ENCODE measurements at places on chromosomes 16 and 17.

DNA sequence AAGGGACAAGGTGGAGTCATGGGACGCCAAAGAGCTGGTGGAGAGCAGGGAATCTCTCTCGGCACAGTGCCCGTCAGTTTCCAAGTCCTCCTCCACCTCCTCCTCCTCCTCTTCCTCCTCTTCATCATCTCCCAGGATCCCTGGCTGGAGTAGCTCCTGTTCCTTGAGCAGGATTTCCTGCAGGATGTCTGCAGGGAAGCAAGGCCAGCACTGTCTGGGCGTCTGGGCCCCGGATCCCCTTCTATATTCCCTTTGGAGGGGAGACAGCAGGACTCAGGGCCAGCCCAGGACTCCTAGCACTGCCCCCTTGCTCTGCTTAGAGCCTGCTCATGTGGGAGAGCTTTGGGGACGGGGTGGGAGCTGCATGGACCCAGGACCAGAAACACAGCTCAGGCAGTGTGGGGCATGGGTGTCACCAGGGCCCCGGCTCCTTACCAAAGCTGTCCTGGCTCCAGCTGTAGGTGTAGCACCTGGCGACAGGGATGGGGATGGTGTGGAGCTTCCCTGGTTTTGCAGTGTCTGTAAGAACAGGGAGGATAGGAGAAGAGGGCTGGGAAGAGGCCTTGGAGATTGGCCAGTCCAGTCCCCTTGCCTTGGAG lies 21.3 kb upstream of the PIK3R6 start:
- no peak for DNase-seq

DNA sequence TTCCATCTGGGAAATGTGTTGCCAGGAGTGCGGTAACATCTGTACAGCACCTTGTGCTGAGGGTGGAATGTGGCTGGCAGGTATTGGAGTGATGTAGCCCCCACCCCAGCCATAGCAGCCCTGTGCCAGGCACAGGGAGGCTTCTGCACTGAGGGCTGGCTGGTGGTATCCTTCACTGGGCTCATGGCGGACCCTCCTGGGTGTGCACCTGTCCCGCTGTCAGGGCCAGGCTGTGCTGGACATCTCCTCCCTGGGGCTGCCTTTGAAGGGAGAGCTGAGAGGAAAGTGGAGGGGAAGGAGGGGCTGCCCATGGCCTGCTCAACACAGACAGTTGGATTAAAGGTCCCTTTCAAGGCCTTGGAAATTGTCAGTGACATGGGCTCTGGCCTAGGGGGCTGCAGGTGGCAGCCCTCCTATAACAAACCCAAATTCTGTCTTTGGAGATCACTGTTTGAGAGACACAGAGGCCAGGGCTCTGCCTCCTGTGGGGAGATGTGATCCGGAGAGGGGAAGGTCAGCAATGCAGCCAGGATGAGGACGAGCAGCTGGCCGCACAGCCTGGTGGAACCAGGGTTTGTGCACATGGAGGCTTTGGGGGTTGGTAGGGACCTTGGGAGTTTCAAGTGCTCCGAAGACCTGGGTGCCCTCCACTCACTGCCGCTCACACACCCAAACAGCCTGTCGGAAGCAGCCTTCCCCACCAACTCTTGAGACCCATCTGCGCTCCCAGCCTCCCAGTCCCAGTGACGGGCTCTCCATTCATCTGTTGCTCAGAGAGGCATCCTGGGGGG lies 22.8 kb downstream of the NKD1 start:
- DNase-seq, result no peak

- DNase-seq, result no peak
These were observed 1.5 kb upstream of the GPRC5C start for GRCh38 chr17:74430385-74430705.

DNA sequence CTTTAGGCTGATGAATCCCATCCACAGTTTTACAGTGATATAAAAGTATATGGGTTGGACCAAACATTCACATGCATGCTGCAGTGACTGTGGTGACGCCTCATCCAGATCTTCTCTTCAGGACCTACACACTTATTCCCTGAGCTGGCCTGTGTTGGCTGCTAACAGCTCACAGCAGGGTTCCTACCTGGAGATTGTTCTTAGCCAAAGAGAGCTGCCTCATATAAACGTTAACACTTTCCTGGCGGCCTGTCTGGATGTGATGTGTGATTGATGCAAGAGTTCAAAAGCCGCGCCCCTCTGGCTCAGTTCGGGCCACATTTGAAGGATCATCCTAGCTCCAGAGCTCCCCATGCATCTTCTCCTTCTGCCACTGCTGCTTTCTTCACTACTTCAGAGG lies 93.0 kb upstream of the NETO2 start:
- no peak for DNase-seq

DNA sequence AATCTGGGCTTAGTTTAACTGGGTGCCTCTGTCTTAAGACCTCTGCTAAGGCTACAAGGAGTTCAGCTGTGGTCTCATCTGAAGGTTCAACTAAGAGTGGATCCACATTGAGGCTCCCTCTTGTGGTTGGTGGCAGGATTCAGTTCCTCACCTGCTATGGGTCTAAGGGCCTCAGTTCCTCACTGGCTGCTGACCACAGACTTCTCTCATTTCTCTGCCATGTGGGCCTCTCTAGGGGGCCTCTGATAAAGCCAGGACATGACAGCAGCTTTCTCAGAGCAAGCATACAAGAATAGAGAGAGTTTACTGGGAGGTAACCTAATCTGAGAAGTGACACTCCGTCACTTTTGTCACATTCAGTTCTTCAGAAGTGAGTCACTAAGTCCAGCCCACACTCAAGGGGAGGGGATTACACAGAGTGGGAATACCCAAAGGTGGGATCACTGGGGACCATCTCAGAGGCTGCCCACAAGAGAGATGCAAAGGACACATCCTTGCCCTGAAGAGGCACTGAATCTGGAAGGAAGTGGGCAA lies 19.2 kb upstream of the ABAT start:
- DNase-seq, result no peak

DNA sequence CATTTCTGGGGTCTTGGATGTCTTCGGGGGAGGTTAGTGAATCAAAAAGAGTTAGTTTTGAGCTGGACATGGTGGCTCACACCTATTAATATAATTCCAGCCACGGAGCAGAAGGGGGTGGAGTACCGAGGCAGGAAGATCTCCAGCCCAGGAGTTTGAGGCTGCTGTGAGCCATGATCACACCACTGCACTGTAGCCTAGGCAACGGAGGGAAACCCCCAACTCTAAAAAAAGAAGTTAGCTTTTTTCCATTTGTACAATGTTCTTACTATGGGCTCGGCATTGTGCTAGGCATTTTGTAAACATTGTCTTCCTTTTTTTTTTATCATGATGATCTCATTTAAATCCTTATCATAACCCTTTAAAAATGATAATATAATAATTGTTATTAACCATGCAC lies 8.3 kb upstream of the SNF8 start:
- no peak for DNase-seq

DNA sequence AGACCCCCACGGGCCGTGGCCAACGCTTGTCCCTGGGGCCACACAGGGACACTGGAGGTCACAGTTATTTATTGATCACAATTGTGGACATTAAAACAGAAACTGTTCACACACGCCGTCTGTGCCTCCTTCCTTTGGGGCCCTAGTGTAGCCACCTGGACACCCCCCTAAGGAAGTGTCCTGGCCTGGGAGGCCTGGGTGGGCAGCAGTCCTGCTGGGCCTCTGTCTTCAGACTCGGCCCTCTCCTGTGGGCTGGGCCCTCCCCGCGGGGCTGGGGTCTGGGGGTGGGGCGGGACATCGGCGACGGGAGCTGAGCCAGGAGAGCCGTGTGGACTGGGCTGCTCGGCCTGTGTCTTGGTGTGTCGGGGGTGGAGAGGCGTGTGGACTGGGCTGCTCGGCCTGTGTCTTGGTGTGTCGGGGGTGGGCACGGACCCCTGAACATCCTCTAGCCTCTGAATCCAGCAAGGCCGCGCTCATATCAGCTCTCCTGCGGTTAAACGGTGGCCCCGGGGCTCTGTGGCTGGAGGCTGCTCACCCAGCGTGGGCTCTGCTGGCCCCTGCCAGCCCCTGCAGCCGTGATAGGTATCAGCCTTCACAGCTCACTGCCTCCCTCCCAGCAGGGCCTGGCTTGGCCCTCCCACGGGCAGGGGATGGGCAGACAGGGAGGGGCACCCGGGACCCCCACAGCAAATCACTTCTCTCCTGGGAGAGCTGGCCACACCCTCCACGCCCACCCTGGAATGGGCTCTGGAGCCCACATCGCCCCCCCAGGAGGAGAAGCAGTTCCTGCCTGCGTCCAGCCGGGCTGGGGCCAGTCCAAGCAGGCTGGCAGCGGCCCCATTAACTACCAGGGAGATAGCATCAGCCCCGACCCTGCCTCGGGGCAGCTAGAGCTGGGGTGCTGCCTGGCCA lies 1.1 kb upstream of the NHLRC4 start:
- DNase-seq, result no peak

DNA sequence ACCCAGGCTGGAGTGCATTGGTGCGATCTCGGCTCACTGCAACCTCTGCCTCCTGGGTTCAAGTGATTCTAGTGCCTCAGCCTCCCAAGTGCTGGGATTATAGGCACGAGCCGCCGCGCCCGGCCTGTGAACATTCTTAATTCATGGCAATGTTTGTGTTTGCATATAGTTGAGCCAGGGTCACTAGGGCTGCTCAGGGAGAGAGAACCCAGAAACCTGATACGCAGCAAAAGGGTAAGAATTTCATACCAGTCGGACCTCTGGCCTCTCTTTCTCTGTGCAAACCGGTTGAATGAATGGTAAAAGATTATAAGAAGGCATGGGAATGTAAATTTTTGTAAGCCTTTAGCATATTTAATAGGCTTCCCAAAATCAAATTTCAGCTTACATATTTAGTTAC lies 6.9 kb upstream of the TMEM98 start:
- no peak for DNase-seq

- no peak for DNase-seq
These were observed 288.0 kb upstream of the ERCC4 start for GRCh38 chr16:13631916-13632315.

DNA sequence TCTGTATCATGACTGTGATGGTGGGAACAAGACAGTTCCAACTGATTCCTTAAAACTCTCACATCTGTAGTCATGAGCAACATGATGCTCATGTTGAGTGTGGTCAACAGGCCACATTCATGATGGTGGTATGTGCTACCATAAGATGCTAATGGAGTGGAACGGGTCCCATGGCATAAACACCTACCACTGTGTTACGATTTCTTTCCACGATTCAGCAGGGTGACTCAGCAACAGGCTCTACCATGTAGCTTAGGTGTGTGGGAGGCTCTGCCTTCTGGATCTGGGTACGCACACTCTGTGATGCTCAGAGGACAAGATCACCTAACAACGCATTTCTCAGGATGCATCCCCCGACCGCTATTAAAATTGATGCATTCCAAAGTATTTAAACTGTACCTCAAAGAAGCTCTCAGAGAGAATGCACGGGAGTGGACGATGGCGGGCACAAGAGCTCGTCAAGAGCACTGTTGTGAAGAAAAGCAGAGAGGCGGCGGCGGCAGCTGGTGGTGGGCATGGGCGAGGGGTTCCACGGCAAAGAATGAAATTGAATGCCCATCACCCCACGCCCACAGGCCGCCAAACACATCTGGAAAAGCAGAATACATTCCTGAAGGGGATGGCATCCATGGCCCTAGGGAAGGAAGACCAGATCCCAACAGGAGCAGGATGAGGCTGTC lies 133.3 kb downstream of the ZNF778 start:
- DNase-seq, result no peak

- DNase-seq, result no peak
These were observed at the start of gene KCNJ16 for GRCh38 chr17:70074956-70075355. TSS of gene KCNJ16 (plus strand) at chr17:70075225. CDS start at chr17:70132088, 56,863 bp downstream.

DNA sequence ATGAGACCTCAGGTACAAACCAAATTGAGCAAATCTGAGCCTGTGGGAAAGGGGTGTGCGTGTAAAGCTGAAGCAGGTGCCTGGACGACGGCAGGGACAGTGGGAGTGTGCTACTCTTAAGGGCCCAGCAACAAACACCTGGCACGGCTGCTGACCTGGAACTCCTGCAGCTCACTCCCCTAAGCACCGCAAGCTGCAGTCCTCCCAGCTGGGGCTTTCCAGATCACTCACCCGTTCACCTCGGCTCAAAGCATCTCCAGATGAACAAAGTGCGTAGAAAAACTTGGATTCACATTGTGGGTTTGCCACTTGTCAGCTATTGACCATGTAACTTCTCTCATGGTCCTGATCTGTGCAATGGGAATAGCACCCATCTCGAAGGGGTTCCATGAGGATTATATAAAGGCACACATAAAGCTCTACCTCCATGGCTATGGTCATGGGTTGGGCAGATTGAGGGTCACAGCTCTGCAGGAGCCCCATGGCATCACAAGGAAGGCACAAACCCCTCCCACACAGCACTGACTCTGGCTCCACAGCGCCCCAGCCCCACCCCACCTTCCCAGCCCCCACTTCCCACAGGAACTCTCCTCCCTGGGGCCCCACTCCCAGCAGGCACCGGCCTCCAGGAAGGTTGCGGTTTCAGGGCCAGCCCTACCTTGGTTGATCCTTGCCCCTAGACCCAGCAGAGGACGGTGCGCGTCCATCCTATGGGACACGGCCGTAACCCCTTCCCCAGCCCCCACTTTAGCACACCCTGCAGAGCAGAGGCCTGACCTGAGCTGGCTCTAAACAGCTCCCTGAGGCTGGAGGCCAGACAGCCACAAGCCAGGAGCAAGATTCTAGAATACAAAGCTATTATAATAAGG lies 21.9 kb downstream of the ST3GAL2 start:
- DNase-seq, result no peak

DNA sequence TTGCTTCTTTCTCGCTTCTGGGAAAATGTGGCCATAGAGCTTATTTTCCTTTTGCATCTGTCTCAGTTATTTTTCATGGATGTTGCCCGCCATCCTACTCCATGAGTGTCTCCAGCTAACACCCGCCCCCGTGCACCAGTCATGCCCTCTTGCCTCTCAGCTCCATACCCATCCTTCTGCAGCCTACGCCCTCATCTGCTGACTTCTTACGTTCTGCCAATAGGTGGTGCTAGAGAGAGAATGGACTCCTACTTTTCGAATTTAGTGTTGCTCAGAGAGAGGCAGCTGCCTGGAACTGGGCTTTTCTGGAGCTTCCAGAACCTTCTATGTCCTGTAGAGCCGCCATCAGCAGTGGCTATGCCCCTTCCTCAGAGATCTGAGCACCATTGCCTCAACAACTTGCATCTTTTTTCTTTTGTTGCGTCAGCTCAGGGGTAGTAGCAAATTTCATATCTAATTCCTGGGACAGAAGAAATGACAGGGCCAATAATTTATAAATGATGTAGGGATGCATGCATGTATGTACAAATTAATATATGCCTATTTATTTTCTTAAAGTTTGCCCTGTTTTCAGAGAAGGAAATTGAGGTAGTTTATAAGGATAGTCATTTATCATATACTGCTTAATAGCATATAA lies 119.7 kb upstream of the MYOCD start:
- DNase-seq, result peak; percentile 34

DNA sequence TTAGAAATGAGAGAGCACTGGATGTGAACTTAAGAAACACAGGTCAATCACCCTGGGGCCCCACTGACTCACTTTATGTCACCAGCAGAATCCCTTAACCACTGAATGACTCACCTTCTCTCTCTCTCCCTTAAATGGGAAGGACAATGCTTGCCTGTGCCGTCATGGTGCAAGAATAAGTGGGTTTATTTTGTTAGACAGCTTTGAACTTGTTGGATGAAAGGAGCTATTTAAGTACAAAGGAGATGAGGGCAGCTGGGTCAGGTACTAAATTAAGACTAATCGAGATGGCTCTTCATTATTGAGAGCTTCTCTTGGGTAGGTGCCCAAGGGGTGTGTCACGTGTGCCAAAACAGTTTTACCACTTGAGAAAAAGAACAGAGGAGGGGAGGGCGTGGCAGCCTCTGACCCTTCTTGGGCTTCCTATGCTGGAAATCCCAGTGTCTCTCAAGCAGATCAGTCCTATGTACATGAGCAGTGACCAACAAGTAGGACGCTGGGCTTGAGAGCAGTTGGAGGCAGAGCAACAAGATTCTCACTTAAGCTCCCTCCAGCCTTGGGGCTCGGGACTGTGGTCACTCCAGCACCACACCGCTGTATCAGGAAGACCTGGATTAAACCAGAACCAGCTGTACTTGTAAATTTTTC lies 6.7 kb upstream of the KRT31 start:
- peak; percentile 74 for DNase-seq

Measured in H54 (cell line).